CD8-positive, alpha-beta memory T cell (primary cell): ENCODE measurements at places on chromosomes 5 and 9.
A peak's percentile ranks its signal among the peaks of the same experiment; 100 is the strongest.

DNA sequence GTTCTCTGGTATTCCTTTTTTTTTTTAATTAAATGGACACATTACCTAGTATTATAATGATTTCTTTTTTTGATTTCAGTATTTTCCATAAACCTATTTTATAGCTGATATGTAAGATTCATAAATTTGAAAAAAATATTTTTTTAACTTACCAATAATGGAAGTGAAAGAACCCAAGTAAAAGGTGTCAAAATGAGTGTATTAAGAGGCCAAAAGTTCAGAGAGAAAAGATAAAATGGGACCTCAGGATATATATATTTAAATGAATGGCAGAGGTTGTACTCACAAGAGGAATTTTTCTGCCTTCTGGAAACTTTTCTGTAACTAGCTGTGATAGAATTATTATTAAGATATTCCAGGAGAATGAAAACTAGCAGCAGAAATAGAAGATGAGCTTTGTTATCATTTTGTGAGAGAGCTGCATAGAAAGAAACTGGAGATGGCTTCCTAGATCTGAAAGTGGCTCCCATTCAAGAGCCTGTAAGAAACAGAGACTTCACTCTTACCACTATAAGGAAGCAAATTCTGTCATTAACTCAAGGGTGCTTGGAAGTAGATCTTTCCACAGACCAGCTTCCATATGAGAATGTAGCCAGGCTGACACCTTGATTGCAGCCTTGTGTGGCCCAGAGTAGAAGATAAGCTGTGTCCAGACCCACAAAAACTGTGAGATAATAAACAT is 91.7 kb downstream of the MRPS30 start:
- no peaks in the 10 kb centered on the region for H3K27me3 ChIP-seq
- no peak overlapping the region for H3K27ac ChIP-seq
- no peak for DNase-seq
- no peaks in the 10 kb centered on the region for H3K4me1 ChIP-seq
- H3K4me3 ChIP-seq, result no peak overlapping the region

GRCh38 chr9:91655215-91655614 is 231.6 kb upstream of the NFIL3 start:
- H3K27ac ChIP-seq, result no peak overlapping the region
- H3K4me1 ChIP-seq, result no peaks in the 10 kb centered on the region
- H3K27me3 ChIP-seq, result no peaks in the 10 kb centered on the region
- DNase-seq, result no peak

DNA sequence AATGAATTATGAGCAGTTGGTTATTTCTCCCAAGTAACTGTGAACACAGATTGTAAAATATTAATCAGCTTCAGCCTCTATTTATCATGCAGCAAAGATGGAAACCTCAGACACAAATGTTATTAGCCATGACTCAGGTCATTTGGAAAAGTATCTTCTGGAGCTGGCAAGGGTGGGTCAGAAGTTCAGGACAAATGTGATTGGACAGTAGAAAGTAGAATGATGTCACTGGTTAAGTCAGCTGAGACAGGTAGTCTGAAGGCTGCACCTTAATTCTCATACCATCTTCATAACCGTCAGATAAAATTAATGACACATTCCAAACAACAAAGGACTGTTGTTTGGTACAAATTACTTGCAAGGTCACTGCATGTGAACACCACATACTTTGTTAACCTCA is 140.2 kb downstream of the EMB start:
- no peaks in the 10 kb centered on the region for H3K27me3 ChIP-seq
- H3K4me3 ChIP-seq, result no peak overlapping the region
- no peaks in the 10 kb centered on the region for H3K4me1 ChIP-seq
- H3K36me3 ChIP-seq, result no peaks in the 10 kb centered on the region
- DNase-seq, result no peak

DNA sequence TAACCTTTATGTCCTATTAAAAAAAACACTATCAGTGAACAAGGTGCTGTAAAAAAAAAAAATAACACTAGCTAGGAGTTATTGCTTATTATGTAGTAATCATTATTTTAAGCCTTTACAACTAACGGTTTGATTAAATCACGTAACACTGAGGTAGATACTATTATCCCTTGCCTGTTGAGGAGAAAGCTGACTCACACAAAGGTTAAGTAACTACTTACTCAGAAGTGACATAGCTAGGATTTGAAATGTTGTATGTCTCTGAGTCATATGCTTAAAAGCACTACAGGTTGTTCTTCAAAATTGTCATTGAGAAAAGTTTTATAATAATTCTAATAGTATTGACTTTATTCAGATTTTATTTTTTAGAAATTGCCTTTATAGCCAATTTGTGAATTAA is 8.8 kb downstream of the TENT2 start:
- no peaks in the 10 kb centered on the region for H3K4me1 ChIP-seq
- no peak for DNase-seq
- H3K27ac ChIP-seq, result no peak overlapping the region
- no peaks in the 10 kb centered on the region for H3K27me3 ChIP-seq
- no peak overlapping the region for H3K4me3 ChIP-seq
- peaks cover 43% of the 10 kb centered on the region for H3K36me3 ChIP-seq

GRCh38 chr5:141850244-141850768 is 27.9 kb downstream of the PCDH1 start:
- peak overlapping the region; percentile 82 for H3K27ac ChIP-seq
- H3K4me3 ChIP-seq, result peak overlapping the region; percentile 91
- H3K4me1 ChIP-seq, result peaks cover 7% of the 10 kb centered on the region
- no peaks in the 10 kb centered on the region for H3K27me3 ChIP-seq
- peak; percentile 29 for DNase-seq
- H3K36me3 ChIP-seq, result no peaks in the 10 kb centered on the region

GRCh38 chr9:36835271-36835996 is 198.6 kb downstream of the PAX5 start:
- H3K4me3 ChIP-seq, result no peak overlapping the region
- H3K4me1 ChIP-seq, result no peaks in the 10 kb centered on the region
- no peak for DNase-seq
- no peak overlapping the region for H3K27ac ChIP-seq
- H3K27me3 ChIP-seq, result no peaks in the 10 kb centered on the region
- no peaks in the 10 kb centered on the region for H3K36me3 ChIP-seq

- H3K27ac ChIP-seq, result no peak overlapping the region
- H3K4me1 ChIP-seq, result no peaks in the 10 kb centered on the region
- H3K36me3 ChIP-seq, result no peaks in the 10 kb centered on the region
- H3K27me3 ChIP-seq, result no peaks in the 10 kb centered on the region
- DNase-seq, result no peak
Observed at GRCh38 chr9:35257986-35258659, 96.3 kb downstream of the UNC13B start.

DNA sequence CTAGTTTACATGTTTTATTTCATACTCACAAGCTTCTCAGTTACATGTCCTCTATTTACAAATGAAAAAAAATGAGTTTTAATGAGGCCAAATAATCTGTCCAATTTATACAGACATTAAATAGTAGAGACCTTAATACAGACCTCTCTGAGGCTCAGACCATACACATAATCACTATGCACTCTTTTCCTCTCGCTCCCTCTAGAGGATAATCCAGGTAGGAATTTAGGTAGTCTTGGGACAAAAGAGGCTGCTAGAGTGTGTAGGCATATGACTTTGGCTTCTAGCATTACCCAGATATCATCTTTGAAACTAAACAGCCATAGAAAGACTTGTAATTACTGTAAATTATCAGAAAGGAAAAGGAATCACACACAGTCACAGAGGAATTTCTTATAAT is 444.7 kb downstream of the HINT1 start:
- H3K27ac ChIP-seq, result no peak overlapping the region
- H3K4me3 ChIP-seq, result no peak overlapping the region
- DNase-seq, result no peak
- no peaks in the 10 kb centered on the region for H3K36me3 ChIP-seq

DNA sequence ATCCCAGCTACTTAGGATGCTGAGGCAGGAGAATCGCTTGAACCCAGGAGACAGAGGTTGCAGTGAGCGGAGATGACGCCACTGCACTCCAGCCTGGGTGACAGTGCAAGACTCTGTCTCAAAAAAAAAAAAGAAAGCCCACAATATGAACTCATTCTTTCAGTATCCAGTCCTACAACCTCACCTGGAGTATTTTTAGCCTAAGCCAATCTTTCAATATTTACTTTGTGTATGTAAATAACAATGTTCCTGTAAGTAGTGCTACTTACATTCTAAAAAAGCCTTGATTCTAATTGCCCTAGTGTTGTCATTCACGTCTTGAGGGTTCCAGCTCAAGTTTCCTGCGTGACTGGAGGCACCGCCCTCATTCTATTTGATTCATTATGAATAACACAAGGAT is 62.0 kb downstream of the BHMT start:
- no peaks in the 10 kb centered on the region for H3K27me3 ChIP-seq
- DNase-seq, result no peak
- H3K36me3 ChIP-seq, result no peaks in the 10 kb centered on the region
- H3K4me3 ChIP-seq, result no peak overlapping the region

GRCh38 chr5:82673057-82673809 is 395.1 kb upstream of the RPS23 start:
- no peaks in the 10 kb centered on the region for H3K4me1 ChIP-seq
- H3K27ac ChIP-seq, result no peak overlapping the region
- no peaks in the 10 kb centered on the region for H3K27me3 ChIP-seq
- DNase-seq, result no peak
- no peak overlapping the region for H3K4me3 ChIP-seq

- no peaks in the 10 kb centered on the region for H3K36me3 ChIP-seq
- no peaks in the 10 kb centered on the region for H3K4me1 ChIP-seq
- H3K4me3 ChIP-seq, result no peak overlapping the region
- peaks cover 14% of the 10 kb centered on the region for H3K27me3 ChIP-seq
- H3K27ac ChIP-seq, result no peak overlapping the region
- DNase-seq, result no peak
Observed at GRCh38 chr5:3597167-3598007, 1.8 kb downstream of the IRX1 start.

DNA sequence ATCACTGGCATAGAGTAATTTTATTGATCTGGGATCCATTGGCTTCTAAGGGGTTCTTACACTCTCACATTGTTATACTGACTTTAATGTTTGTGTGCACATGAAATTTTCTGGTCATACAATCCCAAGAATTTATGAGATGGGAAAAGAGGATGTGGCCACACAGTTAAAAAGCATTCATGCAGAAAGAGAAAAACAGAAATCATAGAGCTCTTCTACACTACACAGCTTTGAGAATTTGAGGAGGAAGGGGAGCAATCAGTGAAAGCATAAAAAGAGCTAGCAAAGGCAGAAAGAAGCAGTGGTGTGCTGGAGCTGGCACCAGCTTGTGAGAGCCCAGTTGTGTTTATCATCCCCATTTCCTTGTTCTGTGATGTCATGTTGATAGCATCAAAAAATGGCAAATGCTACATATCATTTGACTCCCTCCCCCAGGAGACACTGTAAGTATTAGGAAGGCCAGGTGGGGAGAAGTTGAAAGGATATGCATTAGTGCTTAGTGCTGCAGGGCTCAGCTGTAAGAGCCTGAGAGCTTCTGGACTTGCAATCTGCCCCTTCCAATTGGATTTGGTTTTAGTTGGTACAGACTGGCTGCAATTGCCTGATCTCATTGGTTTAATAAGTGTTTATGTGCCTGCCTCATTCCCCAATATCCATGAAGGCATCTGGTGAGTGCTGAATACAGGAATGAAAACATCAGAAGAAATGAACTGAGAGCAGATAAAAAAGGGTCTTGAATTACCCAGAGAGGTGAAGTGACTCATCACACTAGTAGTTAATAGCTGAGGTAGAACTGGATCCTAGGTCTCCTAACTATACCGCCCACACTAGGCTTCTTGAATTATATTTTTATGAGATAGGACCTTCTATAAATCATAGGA is 30.9 kb downstream of the RHOBTB3 start:
- peaks cover 25% of the 10 kb centered on the region for H3K4me1 ChIP-seq
- no peaks in the 10 kb centered on the region for H3K36me3 ChIP-seq
- no peak for DNase-seq
- no peaks in the 10 kb centered on the region for H3K27me3 ChIP-seq
- H3K27ac ChIP-seq, result no peak overlapping the region

DNA sequence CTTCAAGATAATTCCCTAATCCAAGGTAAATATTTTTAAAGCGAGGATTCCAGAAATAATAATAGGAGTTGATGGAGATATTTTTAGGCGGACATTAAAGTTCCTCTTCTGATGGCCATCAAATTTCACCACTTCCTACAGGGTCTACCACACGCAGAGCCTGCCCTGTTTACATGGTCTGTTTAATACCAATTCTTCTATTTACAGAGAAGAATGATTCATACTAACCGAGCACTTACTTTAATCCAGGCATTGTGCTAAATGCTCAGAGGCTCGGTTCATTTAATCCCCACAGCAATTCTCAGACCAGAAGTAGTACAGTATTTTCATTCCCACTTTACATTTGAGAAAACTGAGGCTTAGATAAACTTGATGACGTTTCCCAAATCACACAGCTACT is 3.0 kb upstream of the ITGA1 start:
- H3K27me3 ChIP-seq, result no peaks in the 10 kb centered on the region
- H3K27ac ChIP-seq, result no peak overlapping the region
- H3K4me1 ChIP-seq, result peaks cover 10% of the 10 kb centered on the region
- no peak for DNase-seq

GRCh38 chr9:110329639-110330230 is 7.9 kb downstream of the TXNDC8 start:
- no peak overlapping the region for H3K27ac ChIP-seq
- H3K27me3 ChIP-seq, result no peaks in the 10 kb centered on the region
- no peaks in the 10 kb centered on the region for H3K4me1 ChIP-seq
- DNase-seq, result no peak
- H3K36me3 ChIP-seq, result no peaks in the 10 kb centered on the region

- H3K27me3 ChIP-seq, result no peaks in the 10 kb centered on the region
- peaks cover 26% of the 10 kb centered on the region for H3K4me1 ChIP-seq
- peak overlapping the region; percentile 25 for H3K4me3 ChIP-seq
- no peak overlapping the region for H3K27ac ChIP-seq
Observed at GRCh38 chr5:96896806-96897205, 20.5 kb downstream of the ERAP2 start.

- no peaks in the 10 kb centered on the region for H3K36me3 ChIP-seq
- H3K27ac ChIP-seq, result no peak overlapping the region
- no peak overlapping the region for H3K4me3 ChIP-seq
- no peaks in the 10 kb centered on the region for H3K27me3 ChIP-seq
Observed at GRCh38 chr9:135077497-135078200, 9.8 kb upstream of the OLFM1 start.

DNA sequence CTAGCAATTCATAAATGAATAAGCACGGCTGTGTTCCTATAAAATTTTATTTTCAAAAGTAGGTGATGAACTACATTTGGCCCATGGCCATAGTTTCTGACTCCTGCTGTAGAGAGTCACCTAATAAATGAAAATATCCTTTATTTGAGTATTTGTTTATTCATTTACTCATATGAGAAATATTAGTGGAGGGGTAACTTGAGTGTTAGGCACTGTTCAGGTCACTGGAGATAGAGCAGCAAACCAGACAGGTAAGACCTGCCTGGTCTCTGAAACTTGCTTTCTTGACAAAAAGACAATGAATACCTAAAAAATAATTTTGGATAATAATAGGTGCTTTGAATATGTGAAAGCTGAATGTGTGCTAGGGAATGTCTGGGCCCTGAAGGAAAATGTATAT is 68.8 kb downstream of the YIPF5 start:
- no peaks in the 10 kb centered on the region for H3K36me3 ChIP-seq
- no peak for DNase-seq
- H3K4me1 ChIP-seq, result no peaks in the 10 kb centered on the region
- H3K27ac ChIP-seq, result no peak overlapping the region
- H3K4me3 ChIP-seq, result no peak overlapping the region
- H3K27me3 ChIP-seq, result no peaks in the 10 kb centered on the region

- no peaks in the 10 kb centered on the region for H3K4me1 ChIP-seq
- no peaks in the 10 kb centered on the region for H3K27me3 ChIP-seq
Observed at GRCh38 chr9:110880189-110880588, 158.1 kb downstream of the LPAR1 start.

- no peak overlapping the region for H3K4me3 ChIP-seq
- DNase-seq, result no peak
- H3K4me1 ChIP-seq, result no peaks in the 10 kb centered on the region
- no peak overlapping the region for H3K27ac ChIP-seq
- no peaks in the 10 kb centered on the region for H3K36me3 ChIP-seq
Observed at GRCh38 chr5:92548346-92548745, 1032.7 kb downstream of the NR2F1-AS1 start.
